WTC11 (cell line): ENCODE measurements at places on chromosomes 2 and 18. TPM values are rescaled to one million over a fixed set of nuclear protein-coding genes. Genes with fewer than 3 reads are reported as not detected.
A peak's percentile ranks its signal among the peaks of the same experiment; 100 is the strongest.

- DNase-seq, result no peak
These were observed 24.9 kb upstream of the COL5A2 start for GRCh38 chr2:189204322-189204941.

- DNase-seq, result no peak
These were observed 13.9 kb upstream of the SUCLG1 start for GRCh38 chr2:84472856-84473565.

- no peak for DNase-seq
These were observed 35.6 kb upstream of the ACVR1 start for GRCh38 chr2:157911750-157912149.

DNA sequence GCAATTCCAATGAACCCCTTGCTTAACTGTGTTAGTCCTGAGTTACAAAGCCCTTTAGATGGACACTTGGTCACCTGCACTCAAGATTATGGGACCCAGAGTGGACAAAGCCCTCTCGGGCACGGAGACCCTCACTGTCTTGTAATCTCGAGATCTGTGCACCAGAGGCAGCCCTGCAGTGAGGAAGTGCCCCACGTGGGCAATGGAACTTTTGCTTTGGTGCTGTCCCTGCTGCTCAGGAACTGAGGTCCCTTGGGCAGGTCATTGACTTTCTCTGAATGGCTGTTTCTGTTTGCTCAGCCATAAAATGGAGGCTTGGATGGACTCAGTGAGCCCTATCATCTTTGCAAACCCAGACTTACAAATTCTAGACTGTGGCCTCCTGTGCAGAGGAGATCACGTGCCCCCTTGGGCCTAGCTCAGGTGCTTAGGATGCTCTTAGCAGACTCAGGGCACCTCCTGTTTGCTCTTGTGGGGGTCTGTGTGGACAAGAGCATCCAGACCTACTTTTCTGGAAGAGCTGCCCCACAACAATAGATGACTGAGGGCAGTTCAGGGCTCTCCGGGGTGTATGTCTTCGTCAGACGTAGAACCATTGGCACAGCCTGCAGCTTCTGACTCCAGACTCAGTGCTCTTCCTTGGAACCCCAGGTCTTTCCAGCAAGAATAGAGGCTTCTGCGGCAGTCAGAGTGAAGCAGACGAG, 94.5 kb upstream of the HS6ST1 start:
- DNase-seq, result no peak

DNA sequence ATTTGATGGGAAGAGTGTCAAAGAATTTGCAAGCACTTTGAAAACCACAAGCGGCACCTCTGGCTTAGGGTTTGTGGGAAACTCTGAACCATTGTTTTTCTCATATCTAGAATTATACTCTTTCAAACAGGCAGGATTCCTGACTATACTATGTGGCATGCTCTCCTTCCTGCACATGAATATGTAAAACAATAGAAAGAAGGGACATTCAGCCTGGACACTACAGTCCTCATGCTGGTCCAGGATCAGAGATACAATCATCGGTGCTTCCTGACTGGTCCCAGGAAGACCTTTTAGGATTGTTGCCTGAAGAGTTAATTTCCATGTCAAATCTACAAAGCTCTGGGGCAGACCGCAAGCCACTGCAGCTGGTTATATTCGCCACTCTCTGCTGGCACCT, 55.7 kb upstream of the RASGRP3 start:
- no peak for DNase-seq

GRCh38 chr2:152611458-152612231, 105.6 kb downstream of the PRPF40A start:
- DNase-seq, result no peak

DNA sequence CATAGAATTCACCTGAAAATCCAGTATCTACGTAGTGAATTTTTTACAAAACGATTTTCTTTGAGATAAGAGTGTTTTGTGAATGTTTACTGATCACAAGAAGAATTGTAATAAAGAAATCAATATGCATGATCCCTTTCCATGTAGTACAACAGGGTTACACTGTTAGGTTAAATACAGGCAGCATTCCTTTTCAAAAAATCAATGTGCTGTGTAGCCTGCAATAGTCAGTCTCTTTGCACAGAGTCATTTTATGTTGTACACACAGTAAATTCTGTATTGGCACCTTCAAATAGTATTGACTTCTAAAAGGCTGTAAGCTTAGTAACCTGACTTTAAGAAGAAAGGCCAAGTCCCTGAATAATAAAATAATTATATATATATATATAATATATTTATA, 63.3 kb downstream of the ZNF407 start:
- no peak for DNase-seq

GRCh38 chr2:107362993-107363392, 463.7 kb upstream of the RGPD4 start:
- no peak for DNase-seq

DNA sequence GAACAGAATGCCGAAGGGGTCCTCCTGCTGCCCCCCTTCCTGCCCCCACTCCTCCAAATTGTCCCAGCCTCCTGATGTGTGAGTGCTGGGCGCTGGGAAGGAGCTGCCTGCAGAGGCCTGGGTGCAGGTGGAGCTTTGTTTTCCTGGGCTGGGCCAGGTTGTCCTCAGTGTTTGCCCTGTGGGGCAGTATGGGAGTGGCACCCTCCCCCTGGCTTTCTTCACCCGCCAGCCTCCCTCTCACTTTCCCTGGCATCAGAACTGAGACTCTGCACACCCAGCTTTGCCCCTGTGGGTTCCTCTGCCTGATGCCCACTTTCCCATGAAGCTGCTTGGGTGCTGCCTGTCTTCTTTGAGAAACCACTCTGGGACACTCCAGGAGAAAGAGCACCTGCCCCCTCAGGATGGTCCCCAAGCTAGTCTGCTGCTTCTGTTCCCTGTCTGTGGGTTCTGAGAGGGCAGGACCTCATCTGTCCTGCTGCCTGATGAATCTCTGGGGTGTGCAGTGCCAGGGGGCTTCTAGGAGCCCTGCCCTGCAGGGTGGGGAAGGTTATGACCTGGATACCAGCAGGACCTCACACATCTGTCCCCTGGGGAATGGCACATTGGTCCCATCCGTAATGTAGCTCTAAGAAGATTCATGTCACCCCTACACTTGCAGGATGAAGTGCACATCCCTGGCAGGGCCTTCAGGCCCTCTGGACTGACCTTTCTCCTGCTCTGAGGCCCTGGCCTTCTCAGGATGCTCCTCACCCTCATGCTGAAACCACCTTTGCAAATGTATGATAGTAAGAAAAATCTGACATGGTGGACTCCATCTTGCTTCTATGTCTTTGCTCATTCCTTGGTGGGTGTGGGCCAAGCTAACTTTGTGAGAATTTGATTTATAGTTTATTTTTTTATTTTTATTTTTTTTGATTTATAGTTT, 146.8 kb upstream of the HS6ST1 start:
- no peak for DNase-seq

DNA sequence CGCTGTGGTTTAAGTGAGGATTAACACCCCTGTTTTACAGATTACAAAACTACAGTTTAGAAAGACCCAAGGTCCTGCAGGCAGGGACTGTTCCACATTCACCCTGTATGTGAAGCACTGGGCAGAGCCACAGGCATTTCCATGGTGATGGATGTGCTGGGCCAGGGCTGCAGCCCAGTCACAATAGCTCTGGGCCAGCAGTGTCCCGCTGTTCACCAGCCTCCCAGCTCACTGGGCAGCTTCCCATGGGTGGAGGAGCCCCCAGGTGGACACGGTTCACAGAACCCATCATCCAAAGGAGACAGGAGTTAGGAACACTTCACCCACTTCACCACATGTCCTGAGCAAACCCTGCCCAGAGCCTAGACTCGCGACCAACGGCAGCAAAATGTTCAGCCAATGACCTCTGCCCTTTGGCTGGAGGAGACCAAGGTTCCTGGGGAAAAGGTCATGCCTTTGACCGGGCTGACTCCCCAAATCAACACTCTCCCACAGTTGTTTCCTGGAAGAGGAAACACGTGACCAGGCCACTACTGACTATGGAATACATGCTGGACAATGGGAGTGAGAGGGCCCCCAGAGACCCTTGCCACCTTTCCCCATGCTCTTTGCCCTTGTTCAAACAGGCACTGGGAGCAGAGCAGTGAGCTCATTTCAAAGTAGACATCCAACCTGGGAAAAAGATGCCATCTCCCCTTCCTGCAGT, 28.0 kb upstream of the SLC35F6 start:
- no peak for DNase-seq

The SCN2A gene
- total RNA-seq, result 0.39 to 0.53 TPM (median 0.44 TPM) in 3 replicates

The CCDC68 gene
- 0.23 to 0.92 TPM (median 0.55 TPM) in 3 replicates for total RNA-seq

DNA sequence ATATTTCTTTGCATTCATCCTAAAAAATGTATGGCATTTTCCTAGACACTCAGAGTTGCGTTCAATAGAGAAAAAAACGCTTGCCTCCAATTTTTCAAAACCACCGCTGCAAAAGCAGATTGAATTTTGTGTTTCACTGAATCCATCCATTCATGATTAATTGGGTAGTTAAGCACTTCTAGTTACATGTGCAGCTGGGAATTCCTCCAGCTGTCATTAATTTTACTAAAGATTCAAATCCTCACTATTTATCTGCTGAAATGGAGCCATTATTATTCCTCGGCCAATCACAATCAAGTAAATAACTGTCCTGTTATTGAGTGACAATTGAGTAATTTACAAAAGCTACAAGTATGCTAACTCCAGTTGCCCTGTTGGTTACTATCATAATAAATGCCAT, 75.8 kb upstream of the ARL5A start:
- DNase-seq, result no peak

The OTOS gene
- not detected in 3 replicates for total RNA-seq

- peak; percentile 24 for DNase-seq
These were observed 503 bp downstream of the ANXA4 start for GRCh38 chr2:69742322-69742952.

GRCh38 chr2:181312515-181312927, 144.7 kb upstream of the ITGA4 start:
- no peak for DNase-seq

The PRSS56 gene
- total RNA-seq, result not detected in 3 replicates

- no peak for DNase-seq
These were observed 578 bp downstream of the IWS1 start for GRCh38 chr2:127525691-127526131.

The STON1 gene
- total RNA-seq, result 11.0 to 13.5 TPM (median 13.4 TPM) in 3 replicates

DNA sequence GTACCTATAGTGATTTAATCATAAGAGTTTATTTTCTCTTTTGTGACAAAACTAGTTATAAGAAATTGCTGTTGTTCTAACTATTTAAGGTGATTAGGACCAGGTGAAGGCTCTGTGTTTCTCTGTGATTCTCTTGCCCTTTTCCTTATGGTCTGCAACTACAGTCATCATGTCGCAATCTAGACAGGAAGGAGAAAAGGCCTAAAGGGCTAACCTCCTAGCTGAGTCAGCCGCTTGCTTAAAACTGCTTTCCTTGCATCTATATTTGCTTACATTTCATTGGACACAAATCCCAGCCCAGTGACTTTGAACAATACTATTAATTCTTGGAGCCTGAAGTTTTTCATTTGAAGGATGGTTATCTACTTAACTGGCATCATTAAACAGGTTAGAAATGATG, 93.1 kb downstream of the PIK3C3 start:
- no peak for DNase-seq

- peak; percentile 67 for DNase-seq
These were observed 33.7 kb downstream of the NRP2 start for GRCh38 chr2:205715831-205716525.

DNA sequence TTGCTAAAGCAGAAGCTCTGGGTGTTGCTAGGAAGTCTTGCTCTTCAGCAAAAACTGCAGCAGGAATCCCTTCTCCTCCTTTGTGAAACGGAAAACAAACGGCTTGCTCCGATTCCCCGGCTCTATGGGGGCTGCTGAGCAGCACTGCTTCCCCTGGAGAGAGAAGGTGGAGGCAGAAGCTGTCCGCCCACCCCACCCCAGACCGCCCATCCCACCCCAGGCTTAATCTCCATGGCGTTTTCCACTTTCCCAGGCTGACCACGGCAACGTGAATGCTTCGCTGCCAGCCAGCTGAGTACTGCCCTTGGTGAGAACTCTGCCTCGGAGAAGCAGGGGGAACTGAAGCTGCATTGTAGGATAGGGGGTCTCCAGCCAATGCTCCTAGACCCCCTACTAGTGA, 139.2 kb downstream of the BCL2 start:
- DNase-seq, result no peak

The SNORC gene
- 2.8 to 3.4 TPM (median 3.4 TPM) in 3 replicates for total RNA-seq

DNA sequence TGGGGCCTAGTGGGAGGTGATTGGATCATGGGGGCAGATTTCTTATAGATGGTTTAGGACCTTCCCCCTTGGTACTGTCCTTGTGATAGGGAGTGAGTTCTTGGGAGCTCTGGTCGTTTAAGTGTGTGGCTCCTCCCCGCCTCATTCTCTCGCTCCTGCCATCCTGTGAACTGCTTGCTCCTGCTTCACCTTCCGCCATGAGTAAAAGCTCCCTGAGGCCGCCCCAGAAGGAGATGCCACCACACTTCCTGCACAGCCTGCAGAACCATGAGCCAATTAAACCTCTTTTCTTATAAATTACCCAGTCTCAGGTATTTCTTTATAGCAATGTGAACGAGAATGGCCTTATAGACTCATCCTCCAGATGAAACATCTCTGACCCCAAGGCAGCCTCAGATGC, 101.5 kb downstream of the KCNF1 start:
- DNase-seq, result no peak

GRCh38 chr2:2389215-2389614, 58.1 kb upstream of the MYT1L start:
- no peak for DNase-seq

- DNase-seq, result no peak
These were observed 110.7 kb downstream of the KLHL29 start for GRCh38 chr2:23495661-23496114.

DNA sequence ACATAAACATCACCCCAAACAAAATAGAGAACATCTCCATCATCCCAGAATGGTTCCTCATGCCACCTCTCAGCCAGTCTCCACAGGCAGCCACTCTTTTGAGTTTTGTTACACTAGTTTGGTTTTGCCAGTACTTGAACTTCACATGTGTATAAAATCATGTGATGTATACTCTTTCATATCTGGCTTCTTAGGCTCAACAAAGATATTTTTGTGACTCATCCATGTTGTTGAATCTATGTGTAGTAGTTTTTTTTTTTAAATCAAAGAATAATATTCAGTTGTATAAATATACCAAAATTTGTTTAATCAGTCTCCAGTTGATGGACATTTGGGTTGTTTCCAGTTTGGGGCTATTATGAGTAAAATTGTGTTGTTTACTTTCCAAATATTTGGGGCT, 75.9 kb downstream of the PMS1 start:
- no peak for DNase-seq

GRCh38 chr18:74818516-74819175, 221.0 kb downstream of the ZNF407 start:
- no peak for DNase-seq

The PSMA8 gene
- total RNA-seq, result not detected in 3 replicates

The EGR4 gene
- 0.09 to 0.14 TPM (median 0.13 TPM) in 3 replicates for total RNA-seq

DNA sequence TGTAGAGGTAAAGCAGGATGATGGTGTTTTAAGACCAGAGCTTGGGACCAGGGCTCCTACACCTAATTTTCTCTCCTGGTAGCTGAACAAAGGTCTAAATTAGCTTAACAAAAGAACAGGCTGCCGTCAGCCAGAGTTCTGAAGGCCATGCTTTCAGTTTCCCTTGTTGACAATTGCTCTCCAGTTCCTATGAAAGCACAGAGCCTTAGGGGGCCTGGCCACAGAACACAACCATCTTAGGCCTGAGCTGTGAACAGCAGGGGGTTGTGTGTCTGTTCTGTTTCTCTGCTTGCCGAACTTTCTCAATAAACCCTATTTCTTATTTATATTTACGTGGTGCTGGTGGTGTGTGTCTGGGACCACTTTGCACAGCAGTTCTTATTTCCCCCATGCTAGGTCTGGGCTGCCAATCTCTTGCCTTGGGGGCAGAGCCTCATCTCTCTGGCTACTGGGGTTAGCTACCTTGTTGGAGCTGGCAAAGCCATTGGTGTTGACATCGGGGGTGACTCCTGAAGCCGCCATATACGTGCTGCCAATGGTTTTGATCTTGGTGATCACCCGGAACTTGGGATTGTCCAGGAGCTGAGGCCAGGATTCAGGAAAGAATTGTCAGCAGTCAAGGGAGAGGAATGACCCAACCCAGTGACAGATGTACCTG, 29.0 kb downstream of the CENPO start:
- DNase-seq, result peak; percentile 56
